ENCODE measurements at places on chromosomes 2 and 18.

DNA sequence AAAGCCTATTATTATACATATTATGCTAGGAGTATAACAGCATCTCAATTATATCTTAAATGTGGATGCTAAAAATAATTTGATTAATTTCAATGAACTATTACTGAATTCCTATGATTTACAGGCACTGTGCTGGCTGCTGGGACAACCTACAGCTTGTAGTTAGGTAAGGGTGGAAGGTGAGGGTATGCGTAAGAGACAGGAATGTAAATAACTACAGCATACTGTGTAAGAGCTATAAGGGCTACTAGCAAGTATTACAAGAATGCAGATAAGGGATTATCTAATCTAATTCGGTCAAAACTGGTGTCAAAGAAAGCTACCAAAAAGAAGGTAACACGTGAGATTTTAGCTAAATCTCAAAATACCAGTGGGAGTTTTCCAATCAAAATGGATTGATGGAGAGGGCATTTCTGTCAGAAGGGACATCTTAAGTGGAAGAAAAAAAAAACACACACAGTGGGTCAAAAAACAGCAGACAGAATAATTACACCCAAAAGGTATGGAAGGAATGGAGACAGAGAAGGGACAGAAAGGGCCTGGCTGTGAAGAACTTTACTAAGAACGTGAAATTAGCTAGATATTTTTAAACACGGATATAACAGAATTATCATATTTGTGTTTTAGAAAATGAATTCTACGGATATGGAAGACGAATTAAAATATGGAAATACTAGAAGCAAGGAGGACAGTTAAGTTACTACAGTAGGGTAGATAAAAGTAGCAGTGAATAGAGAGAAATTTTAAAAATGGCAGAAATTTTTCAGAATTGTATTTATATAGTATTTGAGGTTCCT lies 47.1 kb downstream of the STRN start:
- no peak overlapping the region for H3K27ac ChIP-seq
- peaks cover 16% of the 10 kb centered on the region for H3K36me3 ChIP-seq
- DNase-seq = no peak
- peaks cover 19% of the 10 kb centered on the region for H3K4me1 ChIP-seq

GRCh38 chr2:129828792-129829191 lies 150.7 kb upstream of the RAB6C start:
- DNase-seq = no peak
- no peaks in the 10 kb centered on the region for H3K27me3 ChIP-seq
- H3K4me3 ChIP-seq = no peak overlapping the region
- H3K27ac ChIP-seq = no peak overlapping the region
- no peaks in the 10 kb centered on the region for H3K36me3 ChIP-seq
- no peaks in the 10 kb centered on the region for H3K4me1 ChIP-seq

GRCh38 chr2:157874348-157874747 lies 1.8 kb downstream of the ACVR1 start:
- H3K36me3 ChIP-seq = peaks cover 37% of the 10 kb centered on the region
- no peaks in the 10 kb centered on the region for H3K27me3 ChIP-seq
- H3K4me3 ChIP-seq = peak overlapping the region; percentile 85
- DNase-seq = no peak
- H3K4me1 ChIP-seq = peaks cover 69% of the 10 kb centered on the region

DNA sequence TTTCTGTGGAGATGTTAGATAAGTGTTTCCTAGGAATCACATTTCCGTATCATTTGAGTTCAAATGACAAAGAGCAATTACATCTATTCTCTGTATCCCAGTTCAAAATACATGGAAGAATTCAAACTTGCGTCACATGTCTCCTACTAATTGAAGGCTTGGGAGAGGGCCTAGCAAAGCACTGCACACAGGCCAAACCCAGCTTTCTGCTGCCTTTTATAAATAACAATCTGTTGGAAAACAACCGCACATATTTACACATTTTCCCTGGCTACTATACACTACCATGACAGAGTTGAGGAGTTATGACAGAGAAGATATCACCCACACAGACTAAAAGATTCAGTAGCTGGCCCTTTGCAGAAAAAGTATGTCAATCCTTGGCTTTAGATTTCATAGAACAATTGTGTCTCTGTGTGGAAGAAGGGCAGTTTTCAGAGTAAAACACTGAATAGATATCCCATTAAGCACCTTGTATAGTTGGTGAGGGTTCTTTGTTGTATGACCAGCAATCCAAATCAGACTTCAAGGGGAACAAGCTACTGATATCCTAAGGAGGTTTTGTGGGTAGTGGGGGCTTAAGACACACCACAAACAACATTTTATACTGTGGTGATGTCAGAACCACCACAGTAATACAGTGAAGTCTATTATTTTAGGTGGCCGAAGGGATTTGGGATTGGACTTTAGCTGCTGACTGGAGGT lies 861.3 kb downstream of the CCDC85A start:
- DNase-seq = no peak
- no peaks in the 10 kb centered on the region for H3K4me1 ChIP-seq
- H3K27me3 ChIP-seq = no peaks in the 10 kb centered on the region
- H3K4me3 ChIP-seq = no peak overlapping the region
- no peak overlapping the region for H3K27ac ChIP-seq
- H3K36me3 ChIP-seq = no peaks in the 10 kb centered on the region

GRCh38 chr2:207670887-207671286 lies 40.6 kb upstream of the CCNYL1 start:
- no peaks in the 10 kb centered on the region for H3K36me3 ChIP-seq
- H3K27me3 ChIP-seq = peaks cover 8% of the 10 kb centered on the region
- H3K4me1 ChIP-seq = no peaks in the 10 kb centered on the region

DNA sequence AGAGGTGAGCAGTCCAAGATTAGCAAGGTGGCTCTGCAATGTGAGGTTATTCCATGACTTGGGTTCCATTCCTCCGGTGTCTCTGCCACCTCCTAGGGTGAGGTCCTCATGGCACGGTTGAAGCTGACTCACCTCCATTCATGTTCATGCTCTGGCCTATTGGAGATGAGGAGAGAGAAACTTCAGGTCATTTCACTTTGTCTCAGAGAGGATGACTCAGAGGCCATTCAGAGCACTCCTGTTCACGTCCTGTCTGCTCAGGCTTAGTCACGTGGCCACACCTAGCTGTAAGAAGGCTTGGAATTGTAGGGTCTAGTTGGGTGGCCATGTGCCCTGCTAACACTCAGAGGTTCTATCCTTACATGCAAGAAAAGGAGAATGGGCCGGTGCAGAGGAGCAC lies 67.5 kb upstream of the MBOAT2 start:
- H3K4me1 ChIP-seq = no peaks in the 10 kb centered on the region
- no peak overlapping the region for H3K4me3 ChIP-seq
- no peaks in the 10 kb centered on the region for H3K36me3 ChIP-seq
- peaks cover 7% of the 10 kb centered on the region for H3K27me3 ChIP-seq

- H3K4me1 ChIP-seq = no peaks in the 10 kb centered on the region
- no peak overlapping the region for H3K27ac ChIP-seq
- no peaks in the 10 kb centered on the region for H3K36me3 ChIP-seq
- no peak overlapping the region for H3K4me3 ChIP-seq
These were observed 144.3 kb downstream of the FMNL2 start for GRCh38 chr2:152479282-152479681.

GRCh38 chr2:100413571-100413970 lies 3.9 kb downstream of the CHST10 start:
- no peak overlapping the region for H3K4me3 ChIP-seq
- no peak overlapping the region for H3K27ac ChIP-seq
- DNase-seq = no peak

DNA sequence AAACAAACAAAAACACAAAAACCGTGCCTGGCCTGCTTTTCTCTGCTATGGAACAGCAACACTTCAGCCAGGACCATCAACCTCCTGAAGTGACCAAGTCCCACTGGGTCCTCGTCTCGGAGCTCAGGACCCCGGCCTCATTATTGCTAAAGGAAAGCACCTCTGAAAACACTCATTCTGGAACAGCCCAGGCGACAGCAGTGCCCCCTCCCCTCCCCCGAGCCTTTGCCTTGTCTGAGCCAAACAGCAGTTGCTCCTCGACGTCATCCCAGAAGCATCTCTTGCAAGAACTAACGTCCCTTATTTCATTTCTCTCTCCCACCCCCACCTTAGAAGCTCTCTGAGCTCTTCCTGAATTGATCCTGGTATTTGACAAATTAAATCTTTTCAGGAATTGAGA lies 27.4 kb downstream of the APCDD1 start:
- H3K4me3 ChIP-seq = no peak overlapping the region
- H3K36me3 ChIP-seq = no peaks in the 10 kb centered on the region
- DNase-seq = no peak
- no peaks in the 10 kb centered on the region for H3K4me1 ChIP-seq

- no peaks in the 10 kb centered on the region for H3K4me1 ChIP-seq
- H3K27ac ChIP-seq = no peak overlapping the region
- no peak overlapping the region for H3K4me3 ChIP-seq
- no peak for DNase-seq
- no peaks in the 10 kb centered on the region for H3K36me3 ChIP-seq
These were observed 261.4 kb downstream of the MEIS1 start for GRCh38 chr2:66696374-66696773.

- no peak overlapping the region for H3K4me3 ChIP-seq
- no peaks in the 10 kb centered on the region for H3K27me3 ChIP-seq
- DNase-seq = no peak
- H3K36me3 ChIP-seq = no peaks in the 10 kb centered on the region
- no peaks in the 10 kb centered on the region for H3K4me1 ChIP-seq
These were observed 738.5 kb downstream of the CNTNAP5 start for GRCh38 chr2:124763611-124764010.

DNA sequence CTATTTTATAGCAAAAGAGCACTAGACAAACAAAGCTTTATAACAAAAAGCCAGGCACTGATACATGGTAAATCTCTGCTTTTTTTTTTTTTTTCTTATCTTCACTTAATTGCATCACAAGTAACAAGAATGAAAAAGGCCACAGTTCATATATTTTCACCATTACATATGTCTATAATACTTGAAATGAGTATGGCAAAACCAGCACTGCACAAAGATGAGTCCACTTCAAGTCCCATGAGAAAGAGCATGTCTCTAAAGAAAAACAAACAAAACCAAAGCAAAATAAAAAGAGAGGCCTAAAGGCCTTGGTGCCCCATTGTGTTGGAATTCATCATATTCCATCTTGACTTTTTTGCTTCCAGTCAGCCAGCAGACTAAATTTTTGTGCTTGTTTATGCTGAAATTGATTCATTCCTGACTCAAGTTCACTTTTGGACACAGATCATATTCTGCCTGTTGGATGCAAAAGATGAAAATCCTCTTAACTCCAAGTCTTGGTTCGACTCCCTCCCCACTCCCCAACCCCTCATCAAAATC lies 264.9 kb upstream of the CCDC68 start:
- no peaks in the 10 kb centered on the region for H3K4me1 ChIP-seq
- peaks cover 4% of the 10 kb centered on the region for H3K27me3 ChIP-seq
- DNase-seq = no peak
- H3K27ac ChIP-seq = no peak overlapping the region
- H3K4me3 ChIP-seq = no peak overlapping the region
- H3K36me3 ChIP-seq = no peaks in the 10 kb centered on the region

DNA sequence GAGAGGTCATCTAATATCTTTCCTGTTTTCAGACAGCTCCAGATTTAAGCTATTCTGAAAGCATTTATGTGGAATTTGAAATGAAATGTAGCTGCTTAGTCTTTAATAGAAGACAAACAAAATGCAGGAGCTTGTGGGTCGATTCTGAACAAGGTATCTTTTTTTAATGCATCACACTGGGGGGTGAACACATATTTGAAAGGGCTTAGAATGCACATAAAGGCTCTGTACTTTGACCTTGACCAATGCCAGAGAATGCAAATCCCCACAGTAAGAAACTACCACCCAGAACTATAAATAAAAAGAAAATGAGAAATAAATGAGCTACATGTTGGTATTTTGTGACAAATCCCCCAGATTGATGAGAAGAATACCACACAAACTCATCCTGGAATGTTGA lies 489.3 kb downstream of the PIK3C3 start:
- H3K4me3 ChIP-seq = no peak overlapping the region
- no peaks in the 10 kb centered on the region for H3K36me3 ChIP-seq
- H3K27me3 ChIP-seq = no peaks in the 10 kb centered on the region
- H3K27ac ChIP-seq = no peak overlapping the region
- no peaks in the 10 kb centered on the region for H3K4me1 ChIP-seq
- no peak for DNase-seq

DNA sequence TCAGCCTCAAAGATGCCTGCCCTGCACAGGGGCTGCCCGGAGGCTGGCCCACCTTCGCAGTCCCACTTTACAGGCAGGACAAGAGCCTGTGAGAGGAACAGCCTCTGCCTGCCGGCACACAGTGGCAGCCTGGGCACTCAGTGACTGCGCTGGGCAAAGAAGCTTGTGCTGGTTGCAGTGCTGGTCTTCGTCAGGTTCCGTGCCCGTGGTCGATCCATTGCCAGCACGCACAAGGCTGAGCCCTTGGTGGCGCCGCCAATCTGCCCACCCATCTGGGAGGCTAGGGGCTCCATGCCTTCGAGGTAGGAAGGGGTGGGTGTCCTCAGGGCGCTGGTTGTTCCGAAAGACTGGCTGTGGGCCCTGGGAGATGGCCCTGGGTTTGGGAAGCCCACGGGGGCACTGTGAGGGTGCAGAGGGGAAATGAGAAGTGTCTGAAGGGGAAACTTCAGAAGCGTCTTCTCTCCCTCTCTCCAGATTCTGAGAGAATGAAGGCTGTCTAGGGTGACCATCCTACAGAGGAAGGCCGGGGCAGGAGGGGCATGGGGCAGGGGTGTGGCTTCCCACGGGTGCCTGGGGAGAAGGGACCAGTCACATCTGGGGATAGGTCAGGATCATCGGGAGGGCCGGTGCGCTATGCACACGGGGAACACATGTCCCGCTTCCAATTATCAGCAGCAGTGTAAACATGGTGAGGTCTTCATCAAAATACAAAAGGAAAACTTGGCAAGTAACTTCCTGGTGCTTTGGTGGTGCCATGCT lies 49.1 kb upstream of the HS6ST1 start:
- no peak overlapping the region for H3K4me3 ChIP-seq
- H3K4me1 ChIP-seq = peaks cover 4% of the 10 kb centered on the region
- H3K36me3 ChIP-seq = no peaks in the 10 kb centered on the region
- DNase-seq = no peak
- H3K27me3 ChIP-seq = no peaks in the 10 kb centered on the region

DNA sequence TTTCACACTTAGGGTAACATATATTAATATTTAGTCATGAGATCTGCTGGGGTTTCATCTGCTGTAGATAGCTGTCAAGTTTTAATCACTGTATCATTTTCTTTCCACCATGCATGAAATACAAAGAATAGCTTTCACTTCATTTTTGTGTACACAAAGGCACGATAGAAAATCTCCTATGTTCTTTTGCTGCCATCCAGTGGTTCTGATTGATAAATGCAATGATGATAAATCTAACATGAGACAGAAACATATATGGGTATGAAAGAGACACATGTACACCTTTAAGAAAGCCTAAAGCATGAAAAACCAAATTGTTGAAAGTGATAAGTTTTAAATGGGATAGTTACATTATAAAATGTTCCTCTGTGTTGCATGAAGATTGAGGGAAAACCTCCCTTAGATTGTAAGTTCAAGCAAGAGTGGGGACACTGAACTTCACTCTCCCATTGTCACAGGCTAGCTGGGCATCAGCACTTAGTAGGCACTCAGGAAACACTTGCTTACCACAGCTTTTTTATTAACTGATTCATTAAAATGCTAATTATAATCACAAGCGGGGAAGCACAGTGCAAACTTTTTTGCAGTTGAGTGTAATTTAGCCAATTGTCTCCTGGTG lies 31.2 kb downstream of the C1D start:
- H3K36me3 ChIP-seq = no peaks in the 10 kb centered on the region
- H3K4me3 ChIP-seq = no peak overlapping the region
- peaks cover 10% of the 10 kb centered on the region for H3K27me3 ChIP-seq
- H3K27ac ChIP-seq = no peak overlapping the region

GRCh38 chr2:96256611-96257113 lies 9.1 kb downstream of the TMEM127 start:
- H3K27ac ChIP-seq = peak overlapping the region; percentile 47
- no peak overlapping the region for H3K4me3 ChIP-seq
- DNase-seq = no peak
- H3K4me1 ChIP-seq = peaks cover 33% of the 10 kb centered on the region
- peaks cover 60% of the 10 kb centered on the region for H3K36me3 ChIP-seq
